Stimulated activated CD4-positive, alpha-beta T cell treated with anti-CD3 and anti-CD28 coated beads, Interleukin-12 subunit alpha, Interleukin-12 subunit beta, amount 100 ng/mL, for 24 hours (primary cell): ENCODE measurements at places on chromosomes 3 and 15.

- peak; percentile 23 for DNase-seq
These were observed 565 bp downstream of the CIB2 start for GRCh38 chr15:78130466-78131294.

DNA sequence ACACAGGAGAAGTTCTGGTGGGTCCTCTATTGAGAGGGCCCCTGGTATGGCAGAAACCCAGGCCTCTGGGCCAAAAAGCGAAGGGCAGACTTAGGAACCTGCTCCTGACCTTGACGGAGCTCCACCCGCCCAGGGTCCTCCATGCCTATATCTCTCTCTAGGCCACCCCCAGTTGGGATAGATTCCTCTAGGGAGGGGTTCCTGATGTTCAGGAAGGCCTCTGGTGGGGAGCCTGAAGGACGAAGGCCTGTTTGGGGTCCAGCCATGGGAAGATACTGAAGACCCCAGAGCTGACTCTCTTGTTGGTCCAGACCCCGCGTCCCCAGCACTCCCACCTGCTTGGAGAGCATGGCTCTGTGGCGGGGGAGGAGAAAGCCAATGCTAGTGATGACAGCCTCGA, 104.2 kb downstream of the CORO2B start:
- DNase-seq: no peak

DNA sequence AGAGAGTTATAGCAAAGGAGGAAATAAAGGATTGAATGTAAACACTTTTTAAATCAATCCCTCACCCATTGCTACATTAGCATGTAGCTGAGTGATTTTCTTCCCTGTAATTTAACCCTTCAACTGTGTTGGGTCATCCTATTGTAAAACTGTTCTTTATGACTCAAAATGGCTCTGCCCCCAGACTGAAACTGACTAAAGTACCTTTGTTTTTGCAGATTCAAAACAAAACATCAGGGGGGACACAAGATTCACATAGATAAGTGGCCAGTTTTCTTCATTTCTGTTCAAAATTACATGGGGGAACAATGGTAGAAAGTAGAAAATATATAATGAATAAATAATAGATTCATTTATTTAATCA, 268.4 kb downstream of the IGSF11 start:
- DNase-seq: no peak

- no peak for DNase-seq
These were observed 277.4 kb downstream of the PLCL2 start for GRCh38 chr3:17162116-17162515.

DNA sequence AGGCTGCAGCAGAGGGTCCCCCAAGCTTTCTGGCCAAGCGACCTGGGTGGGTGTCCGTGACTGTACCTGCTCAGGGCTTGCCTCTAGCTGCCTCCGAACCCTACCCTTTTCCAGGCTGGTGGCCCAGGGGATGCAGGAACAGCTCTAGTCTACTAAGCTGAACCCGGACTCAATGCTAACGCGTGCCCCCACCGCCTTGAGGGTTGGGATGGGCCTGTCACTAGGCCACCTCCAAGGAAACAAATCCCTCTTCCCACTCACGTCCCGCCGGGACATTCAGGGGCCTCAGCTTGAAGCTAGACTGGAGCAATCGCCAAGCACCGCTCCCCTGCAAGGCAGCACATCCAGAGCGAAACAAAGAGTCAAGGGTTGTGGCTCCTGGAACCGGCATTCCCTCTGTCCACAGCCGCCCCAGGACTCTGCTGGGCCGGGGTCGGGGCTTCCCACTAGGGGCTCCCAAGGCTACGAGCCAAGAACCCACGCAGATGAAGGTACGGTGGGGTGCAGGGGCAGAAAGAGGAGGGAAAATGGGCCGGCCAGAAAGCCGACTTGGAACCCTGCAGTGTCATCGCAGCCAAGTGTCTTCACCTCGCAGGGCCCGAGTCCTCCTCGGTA, 2.9 kb downstream of the FBXL22 start:
- no peak for DNase-seq

DNA sequence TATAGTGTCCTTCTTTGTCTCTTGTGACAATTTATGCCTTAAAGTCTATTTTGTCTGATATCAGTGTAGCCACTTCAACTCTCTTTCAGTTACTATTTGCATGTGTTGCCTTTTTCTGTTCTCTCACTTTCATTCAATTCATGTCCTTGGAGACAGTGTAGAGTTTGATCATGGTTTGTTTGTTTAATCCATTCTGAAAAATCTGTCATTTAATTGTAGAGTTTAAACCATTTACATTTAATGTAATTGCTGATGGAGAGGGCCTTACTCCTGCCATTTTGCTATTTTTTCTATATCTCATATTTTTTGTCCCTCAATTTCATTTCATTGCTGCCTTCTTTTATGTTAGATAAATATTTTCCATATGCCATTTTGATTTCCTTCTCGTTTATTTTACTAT, 42.3 kb downstream of the LSM3 start:
- no peak for DNase-seq

DNA sequence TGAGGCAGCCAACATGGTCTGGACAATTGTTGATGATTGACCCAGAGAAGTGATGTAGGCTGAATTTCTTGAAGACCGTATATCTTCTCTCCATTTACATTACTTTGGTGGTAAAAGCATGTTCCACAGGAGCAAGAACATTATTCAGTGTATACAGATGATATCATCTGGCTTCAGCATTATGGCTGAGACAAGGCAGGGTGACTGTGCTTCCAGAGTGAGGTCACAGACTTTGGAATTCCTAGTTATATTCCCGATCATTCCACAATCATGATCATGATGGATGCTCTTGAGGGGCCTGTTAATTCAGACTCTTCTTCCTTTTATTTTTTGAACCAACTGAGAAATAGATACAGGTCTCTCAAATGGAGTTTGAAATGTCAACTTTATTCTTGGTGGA, 19.0 kb downstream of the PLS1 start:
- no peak for DNase-seq

- DNase-seq: no peak
These were observed 271.0 kb upstream of the ATP10A start for GRCh38 chr15:26134152-26134551.

- no peak for DNase-seq
These were observed 59.4 kb downstream of the SLC6A6 start for GRCh38 chr3:14461748-14462324.

- no peak for DNase-seq
These were observed 545.5 kb downstream of the ZPLD1 start for GRCh38 chr3:102980355-102980696.

DNA sequence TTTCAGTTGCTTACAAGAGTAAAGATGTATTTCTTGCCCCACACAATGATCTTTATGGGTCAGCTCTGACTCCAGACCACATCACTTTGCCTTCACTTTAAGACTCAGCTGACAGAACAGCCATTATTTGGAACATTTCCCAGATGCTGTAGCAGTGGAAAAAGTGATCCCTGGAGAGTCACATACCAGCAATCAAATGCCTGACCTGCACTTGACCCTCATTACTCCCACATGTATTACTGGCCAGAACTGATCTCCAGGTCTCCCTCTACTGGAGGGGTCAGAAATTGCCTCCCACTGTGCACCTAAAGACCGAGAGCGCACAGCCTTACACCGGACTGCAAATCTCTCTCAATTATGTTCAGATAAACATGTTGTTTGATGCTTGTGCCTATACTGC, 88.6 kb upstream of the ZNF385D start:
- no peak for DNase-seq

DNA sequence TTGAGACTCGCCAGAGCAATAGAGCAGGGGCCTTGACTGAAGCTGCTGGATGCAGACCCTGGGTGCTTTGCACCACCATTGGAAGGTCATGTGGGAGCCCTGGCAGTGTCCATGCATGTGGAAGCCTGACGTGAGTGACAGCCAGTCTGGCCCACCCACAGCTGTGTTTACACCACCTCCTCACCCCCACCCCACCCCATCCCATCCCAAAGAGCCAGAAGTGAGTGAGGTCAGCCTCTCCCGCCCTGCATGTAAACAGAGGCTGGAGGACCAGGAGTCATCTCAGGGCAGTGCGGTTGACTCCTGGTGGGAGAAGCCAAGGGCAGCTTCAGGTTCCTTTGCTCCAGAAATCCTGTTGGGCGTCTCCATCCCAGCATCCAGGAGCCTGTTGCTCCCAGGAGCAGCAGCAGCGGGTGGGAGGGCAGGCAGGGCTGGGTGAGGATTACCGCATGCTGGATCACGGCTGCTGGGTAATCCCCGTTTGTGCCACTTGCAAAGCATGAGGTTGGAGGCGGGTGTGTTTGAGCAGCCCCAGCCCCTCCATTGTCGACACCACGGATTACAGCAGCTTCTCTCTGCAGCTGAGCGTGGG, 44.6 kb downstream of the CORO2B start:
- DNase-seq: no peak

DNA sequence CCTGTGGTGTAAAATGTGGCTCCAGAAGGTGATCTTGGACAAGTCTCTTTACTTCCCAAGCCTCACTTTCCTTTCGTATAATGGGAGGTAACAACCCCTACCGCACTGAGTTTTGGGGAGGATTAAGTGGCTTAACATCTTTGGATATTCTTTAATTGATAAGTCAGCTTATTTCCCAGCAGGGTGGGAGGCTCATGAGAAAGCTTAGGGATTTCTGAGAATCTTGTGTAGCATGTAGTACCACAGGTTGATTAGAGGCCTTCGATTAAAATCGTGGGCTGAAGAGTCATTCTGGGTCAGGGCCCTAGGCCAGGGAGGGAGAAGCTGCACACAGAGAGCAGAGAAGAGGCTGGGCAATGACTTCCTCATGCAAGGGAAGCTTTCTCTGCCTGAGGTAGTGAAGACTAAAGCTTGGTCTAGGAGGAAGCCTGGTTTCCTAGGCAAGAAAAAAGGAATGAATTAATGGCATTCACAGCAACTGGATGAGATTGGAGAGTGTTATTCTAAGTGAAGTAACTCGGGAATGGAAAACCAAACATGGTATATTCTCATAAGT, 1.5 kb upstream of the NMNAT3 start:
- no peak for DNase-seq

GRCh38 chr15:85462029-85462428, 81.6 kb downstream of the AKAP13 start:
- DNase-seq: no peak

DNA sequence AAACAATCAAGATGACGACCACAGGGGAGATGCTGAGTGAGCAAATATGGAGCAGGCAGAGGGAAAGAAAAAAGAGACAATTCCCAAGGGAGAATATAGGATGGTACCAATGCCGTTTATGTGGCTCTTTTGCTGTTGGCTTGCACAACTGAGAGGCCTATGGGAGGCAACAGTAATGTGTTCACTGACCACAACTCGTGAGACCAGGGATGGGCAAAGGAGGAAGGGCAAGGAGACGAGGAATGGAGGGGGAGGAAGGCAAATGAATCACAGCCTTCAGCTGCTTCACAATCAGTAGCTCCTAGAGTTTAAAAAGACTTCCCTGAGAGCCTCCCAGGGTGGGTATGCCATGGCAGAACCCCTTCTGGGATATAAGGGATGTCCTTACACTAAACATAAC, 131.5 kb downstream of the SLC9A9 start:
- DNase-seq: no peak

DNA sequence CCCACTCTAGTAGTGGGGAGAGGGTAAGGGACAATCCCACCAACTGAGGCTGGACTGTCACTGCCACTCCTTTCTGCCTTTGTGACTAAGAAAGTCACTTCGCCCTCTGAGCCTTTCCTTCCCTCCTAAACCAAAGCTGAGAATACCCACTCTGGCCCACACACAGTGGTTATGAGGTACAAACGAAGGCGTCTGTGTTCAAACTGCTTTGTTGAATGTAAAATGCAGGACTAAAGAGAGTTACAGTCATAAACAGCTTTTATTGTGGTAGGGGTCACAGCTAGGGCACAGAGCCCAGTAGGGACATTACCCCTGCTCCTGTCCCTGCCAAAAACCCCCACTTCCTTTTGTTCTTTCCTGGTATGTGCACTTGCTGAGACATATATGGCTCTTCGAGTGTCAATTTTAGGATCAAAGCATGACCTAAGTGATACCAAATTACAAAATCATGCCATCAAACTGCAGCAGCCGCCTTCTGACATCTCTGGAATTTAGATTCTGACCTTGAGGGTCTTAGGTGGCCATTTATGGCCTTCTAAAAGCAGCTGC, 45.1 kb downstream of the CTDSPL start:
- DNase-seq: no peak

DNA sequence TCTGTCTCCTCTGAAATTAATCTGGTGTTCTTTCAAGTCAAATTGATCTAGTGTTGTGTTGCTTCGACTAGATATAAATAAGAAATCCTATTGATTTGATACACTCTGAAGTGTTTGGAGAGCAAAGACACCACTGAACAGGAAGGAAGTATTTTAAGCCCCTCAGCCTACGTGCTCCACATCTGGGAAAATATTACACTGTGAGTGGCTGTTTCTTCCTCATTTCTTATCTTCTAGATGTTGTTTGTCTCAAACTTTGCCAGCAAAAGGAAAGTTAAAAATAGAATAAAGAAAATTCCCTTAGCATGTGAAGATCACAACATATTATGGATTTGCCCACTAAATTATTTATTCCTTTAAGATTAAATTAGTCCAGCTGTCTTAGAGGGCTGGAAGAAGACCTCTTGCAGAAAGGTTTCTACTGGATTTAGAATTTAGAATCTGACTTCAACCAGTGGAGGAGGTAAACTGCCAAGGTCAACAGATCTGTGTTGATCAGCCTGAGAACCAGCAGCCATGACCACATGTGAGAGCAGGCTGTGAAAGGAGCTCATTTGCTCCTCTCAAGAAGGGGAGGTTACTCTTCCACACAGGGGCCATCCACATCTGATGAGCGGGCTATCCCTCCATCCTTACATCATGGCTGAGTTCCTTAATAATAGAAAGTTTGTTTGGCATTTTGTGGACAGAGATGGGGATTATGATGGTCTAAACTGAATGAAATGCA, 46.3 kb upstream of the ACKR4 start:
- no peak for DNase-seq

DNA sequence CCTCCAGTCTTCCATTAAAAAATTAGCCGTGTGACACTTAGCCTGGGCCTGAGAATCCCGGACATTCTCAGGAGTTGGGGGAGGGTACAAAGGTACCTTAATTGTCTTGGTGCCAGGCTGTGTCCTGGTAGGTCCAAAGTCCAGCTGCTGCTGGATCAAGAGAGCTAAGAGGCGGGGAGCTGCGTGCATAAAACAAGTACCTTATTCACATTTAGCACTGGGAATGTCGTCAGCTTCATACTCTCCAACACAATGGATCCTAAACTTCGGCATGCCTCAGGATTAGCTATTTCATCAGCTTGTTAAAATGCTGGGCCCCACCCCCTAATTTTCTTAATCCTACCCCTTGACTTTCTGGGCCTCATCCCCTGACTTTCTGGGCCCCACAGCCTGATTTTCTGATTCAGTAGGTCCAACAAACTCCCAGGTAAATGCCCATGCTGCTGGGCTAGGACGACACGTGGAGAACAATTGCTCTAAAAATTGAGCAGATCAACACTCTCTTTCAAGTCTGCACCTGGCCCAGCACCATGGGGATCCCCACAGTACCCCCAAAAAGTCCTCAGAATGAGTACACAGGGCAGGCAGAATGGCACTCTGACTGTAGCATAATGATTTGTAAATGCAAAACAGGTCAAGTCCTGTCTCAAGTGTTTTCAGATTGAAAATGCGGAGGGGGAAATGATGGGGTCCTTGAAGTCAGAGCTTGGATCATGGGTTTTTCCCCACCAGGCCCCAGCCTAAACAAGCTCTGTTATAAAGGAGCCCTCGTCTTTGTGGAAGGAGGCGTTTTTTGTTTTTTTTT, 5.6 kb upstream of the AEN start:
- DNase-seq: no peak
